Transverse colon (tissue), 4 donors: ENCODE measurements at places on chromosomes 1 and 21. TPM values are rescaled to one million over a fixed set of nuclear protein-coding genes. Genes with fewer than 3 reads are reported as not detected.

GRCh38 chr1:168789501-168789900 is 60.5 kb upstream of the DPT start:
- H3K36me3 ChIP-seq = no peaks in the 10 kb centered on the region
- H3K27ac ChIP-seq = no peak overlapping the region
- H3K27me3 ChIP-seq = no peaks in the 10 kb centered on the region
- H3K4me1 ChIP-seq = no peaks in the 10 kb centered on the region

DNA sequence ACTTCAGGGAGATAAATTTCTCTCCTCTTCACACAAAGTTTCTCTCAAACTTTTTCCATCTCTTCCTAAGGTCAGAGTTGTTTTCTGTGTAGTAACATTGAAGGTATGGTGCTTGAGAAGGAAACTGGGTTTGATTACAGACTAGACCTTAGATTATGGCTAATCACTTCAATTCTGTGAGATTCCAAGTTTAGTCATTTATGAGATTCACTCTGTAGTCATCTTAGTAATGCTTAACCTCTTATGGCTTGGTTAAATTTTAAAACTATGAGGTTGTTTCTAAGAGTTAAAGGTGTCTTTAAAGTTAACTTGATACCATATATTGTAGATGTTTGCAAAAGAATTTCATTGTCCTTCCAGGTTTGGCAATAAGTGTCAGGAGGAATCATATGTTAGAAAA is 1092.2 kb downstream of the KCNT2 start:
- H3K27me3 ChIP-seq = no peaks in the 10 kb centered on the region
- DNase-seq = no peak
- H3K36me3 ChIP-seq = no peaks in the 10 kb centered on the region
- H3K4me3 ChIP-seq = no peak overlapping the region

- no peaks in the 10 kb centered on the region for H3K27me3 ChIP-seq
- DNase-seq = no peak
- H3K4me3 ChIP-seq = peak overlapping the region; percentile 66
- peaks cover 14% of the 10 kb centered on the region for H3K4me1 ChIP-seq
These were observed 1.5 kb downstream of the LSS start for GRCh38 chr21:46226920-46227599.

GRCh38 chr1:246219508-246220030 is 287.5 kb downstream of the SMYD3 start:
- no peak for DNase-seq
- H3K4me1 ChIP-seq = no peaks in the 10 kb centered on the region
- H3K27me3 ChIP-seq = no peaks in the 10 kb centered on the region
- no peak overlapping the region for H3K27ac ChIP-seq
- no peaks in the 10 kb centered on the region for H3K36me3 ChIP-seq

GRCh38 chr1:89670163-89670562 is 37.2 kb downstream of the LRRC8C start:
- no peaks in the 10 kb centered on the region for H3K36me3 ChIP-seq
- H3K27me3 ChIP-seq = no peaks in the 10 kb centered on the region
- no peaks in the 10 kb centered on the region for H3K4me1 ChIP-seq
- H3K27ac ChIP-seq = no peak overlapping the region
- no peak for DNase-seq
- H3K4me3 ChIP-seq = no peak overlapping the region

DNA sequence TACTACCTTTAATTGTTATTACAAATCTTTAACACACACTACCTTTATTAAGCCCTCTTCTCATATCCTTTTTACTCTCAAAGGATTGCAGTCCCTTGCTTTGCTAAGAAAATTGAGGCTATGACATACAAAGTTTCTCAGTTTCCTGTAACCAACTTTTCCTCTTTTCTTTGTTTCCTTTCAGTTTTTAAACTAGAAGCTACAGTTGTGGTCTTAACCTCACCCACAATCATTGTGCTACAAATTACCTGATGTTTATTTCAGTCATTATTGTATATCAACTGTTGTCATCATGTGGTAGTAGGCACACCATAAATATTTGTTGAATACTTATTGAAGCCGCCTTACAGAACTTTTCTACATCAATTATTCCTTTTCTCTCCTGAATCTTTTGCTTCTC is 51.8 kb downstream of the SLAMF6 start:
- H3K36me3 ChIP-seq = no peaks in the 10 kb centered on the region
- no peak overlapping the region for H3K4me3 ChIP-seq
- H3K27ac ChIP-seq = no peak overlapping the region
- H3K4me1 ChIP-seq = no peaks in the 10 kb centered on the region

GRCh38 chr21:44911384-44912157 is 9.1 kb downstream of the ITGB2 start:
- no peak overlapping the region for H3K4me3 ChIP-seq
- no peaks in the 10 kb centered on the region for H3K36me3 ChIP-seq
- H3K27me3 ChIP-seq = no peaks in the 10 kb centered on the region
- DNase-seq = peak; percentile 90
- peaks cover 10% of the 10 kb centered on the region for H3K4me1 ChIP-seq

DNA sequence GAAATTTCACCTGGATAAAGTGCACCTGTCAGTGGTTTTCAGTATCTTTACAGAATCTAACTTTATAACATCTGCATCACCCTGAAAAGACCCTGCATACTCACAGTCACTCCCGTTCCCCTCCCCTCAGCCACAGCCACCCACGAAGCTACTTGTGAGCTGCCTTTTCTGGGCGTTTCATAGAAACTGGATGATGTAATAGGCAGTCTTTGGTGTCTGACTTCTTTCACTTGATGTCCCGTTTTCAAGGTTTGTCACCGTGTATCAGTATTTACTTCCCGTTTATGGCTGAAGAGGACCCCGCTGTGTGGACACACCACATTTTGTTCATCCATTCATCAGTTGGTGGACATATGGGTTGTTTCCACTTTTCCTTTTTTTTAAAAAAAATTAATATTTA is 47.8 kb upstream of the LRRC3 start:
- no peak overlapping the region for H3K4me3 ChIP-seq
- H3K27me3 ChIP-seq = no peaks in the 10 kb centered on the region
- H3K27ac ChIP-seq = no peak overlapping the region

DNA sequence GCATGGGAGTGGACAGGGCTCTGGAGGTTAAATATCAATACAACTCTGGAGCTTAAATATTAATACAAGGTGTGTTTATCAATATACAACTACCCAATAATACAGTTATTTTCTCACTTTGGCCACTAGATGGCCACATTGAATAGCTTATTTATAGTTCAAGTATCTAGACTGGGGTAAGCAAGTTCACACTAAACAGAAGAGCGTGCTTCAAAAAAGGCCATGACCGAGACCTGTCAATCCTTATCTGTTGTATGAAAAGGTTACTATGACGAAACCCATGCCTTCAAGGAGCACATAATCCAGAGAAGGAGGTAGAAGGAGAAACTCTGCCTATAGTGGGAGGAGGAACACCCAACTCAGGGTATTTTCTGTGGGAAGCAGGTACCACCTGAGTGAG is 29.1 kb downstream of the CHML start:
- no peak for DNase-seq
- H3K4me1 ChIP-seq = peaks cover 12% of the 10 kb centered on the region
- H3K27ac ChIP-seq = no peak overlapping the region
- no peak overlapping the region for H3K4me3 ChIP-seq
- no peaks in the 10 kb centered on the region for H3K27me3 ChIP-seq
- H3K36me3 ChIP-seq = no peaks in the 10 kb centered on the region

DNA sequence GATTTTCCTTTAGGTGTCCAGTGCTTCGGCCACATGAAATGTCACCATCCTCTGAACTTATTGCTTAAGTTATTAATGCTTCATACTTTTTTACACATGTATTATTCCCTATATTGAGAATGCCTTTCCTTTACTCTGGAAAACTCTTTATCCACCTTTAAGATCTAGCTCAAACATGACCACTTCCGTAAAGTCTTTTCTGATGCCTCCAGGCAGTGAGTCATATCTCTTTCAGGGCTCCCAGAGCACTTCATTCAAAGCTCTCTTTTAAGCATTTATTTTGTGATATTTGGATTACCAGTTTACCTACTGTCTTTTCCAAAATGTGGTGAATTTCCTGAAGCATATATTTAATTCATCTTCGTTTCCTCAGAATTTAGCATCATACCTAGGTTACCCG is 178.9 kb downstream of the HS2ST1 start:
- H3K4me3 ChIP-seq = no peak overlapping the region
- no peaks in the 10 kb centered on the region for H3K36me3 ChIP-seq
- H3K27me3 ChIP-seq = no peaks in the 10 kb centered on the region
- H3K4me1 ChIP-seq = no peaks in the 10 kb centered on the region
- H3K27ac ChIP-seq = no peak overlapping the region

The MSH4 gene
- total RNA-seq = not detected

The LCE6A gene
- not detected for total RNA-seq

The CDK18 gene
- total RNA-seq = 32.6 TPM
